Panc1 (cell line): ENCODE measurements at places on chromosomes 16 and 17.

DNA sequence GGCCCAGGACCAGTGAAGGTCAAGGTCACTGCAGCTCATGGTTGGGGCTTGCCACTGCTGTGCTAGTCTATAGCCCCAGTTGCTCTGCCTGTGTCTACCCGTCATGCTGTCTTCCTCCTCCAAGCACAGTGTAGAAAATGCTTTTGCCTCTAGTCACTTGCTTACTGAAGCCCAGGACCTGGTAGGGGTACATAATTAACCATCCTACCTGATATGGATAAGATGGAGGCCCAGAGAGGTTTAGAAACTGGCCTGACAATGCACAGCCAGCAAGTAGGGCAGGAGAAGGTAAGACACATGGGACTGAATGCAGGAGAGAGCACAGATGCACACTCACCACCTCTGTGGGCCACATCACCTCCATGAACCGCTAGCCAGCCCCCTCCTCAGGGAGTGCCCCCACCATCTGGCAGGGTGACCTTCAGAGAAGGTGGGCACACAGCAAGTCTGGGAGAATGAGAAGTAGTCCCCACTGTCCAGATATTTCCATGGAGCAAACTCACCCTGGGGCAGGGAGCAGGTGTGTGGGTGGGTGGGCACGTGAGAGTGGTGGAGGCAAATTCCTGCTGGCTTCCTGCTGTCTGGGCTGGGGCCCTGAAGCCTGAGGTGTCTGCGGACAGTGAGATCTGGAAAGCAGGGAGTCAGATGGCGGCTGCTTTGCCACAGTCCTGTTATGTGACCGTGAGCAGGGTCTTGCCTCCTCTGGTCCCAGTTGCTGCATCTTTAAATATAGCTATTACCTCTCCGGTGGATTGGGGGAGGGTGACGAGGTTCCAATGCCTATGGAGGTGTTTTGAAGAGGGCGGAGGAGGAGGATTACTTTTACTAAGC, 1.0 kb downstream of the CX3CL1 start:
- no peak for DNase-seq

- DNase-seq = no peak
Observed at GRCh38 chr17:45146166-45146565, 2.1 kb upstream of the HEXIM1 start.

GRCh38 chr16:17511340-17511739, 40.6 kb upstream of the XYLT1 start:
- DNase-seq = no peak

DNA sequence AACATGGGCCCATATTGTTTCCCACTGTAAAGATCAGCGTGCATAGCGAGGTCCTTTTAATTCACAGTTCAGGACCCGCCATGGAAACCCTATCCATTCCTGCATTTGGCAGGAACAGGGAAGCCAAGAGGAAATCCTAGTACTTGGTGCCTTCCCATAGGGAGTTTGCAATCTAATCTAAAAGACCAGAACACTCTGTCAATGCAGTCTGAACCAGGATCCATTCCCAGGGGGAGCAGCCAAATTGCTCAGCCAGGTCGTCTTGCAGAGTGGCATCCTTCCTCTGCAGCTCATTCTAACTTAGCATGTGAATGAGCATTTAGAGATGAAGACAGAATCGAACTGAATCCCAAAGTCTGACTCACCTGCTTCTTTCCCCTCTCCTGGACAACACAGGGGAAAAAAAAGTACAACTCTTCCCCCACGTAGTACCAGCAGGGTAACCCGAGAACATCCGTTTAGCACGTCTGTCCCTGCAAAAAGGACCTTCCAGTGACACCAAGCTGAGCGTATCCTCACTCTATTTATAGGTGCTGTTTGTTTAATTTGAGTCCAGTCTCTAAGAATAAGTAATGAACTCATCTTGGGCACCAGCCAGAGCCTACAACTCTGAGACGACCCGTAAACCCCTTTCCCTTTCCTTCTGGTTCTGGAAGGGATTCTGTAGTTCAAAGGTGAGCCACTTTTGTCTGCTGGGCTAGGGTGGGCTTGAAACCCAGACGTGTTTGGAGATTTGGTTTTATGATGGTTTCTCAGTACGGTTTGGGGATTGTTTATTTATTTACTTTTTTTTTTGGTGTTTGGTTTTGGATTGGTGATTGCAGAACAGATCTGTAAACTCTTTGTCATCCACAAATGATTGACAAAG, 74.5 kb downstream of the ERCC4 start:
- no peak for DNase-seq

- no peak for DNase-seq
Observed at GRCh38 chr16:86239381-86239780, 270.9 kb upstream of the FOXF1 start.
